Small intestine (tissue), 16 donors: ENCODE measurements at places on chromosomes 3 and 15. TPM values are rescaled to one million over a fixed set of nuclear protein-coding genes. Genes with fewer than 3 reads are reported as not detected.

- H3K4me3 ChIP-seq: no peak overlapping the region
- H3K4me1 ChIP-seq: no peaks in the 10 kb centered on the region
- DNase-seq: peak; percentile 35
- no peaks in the 10 kb centered on the region for H3K27me3 ChIP-seq
Measured at GRCh38 chr3:174438501-174439145, 420.5 kb upstream of the NAALADL2 start.

The TF gene
- under 0.01 TPM for polyA plus RNA-seq

DNA sequence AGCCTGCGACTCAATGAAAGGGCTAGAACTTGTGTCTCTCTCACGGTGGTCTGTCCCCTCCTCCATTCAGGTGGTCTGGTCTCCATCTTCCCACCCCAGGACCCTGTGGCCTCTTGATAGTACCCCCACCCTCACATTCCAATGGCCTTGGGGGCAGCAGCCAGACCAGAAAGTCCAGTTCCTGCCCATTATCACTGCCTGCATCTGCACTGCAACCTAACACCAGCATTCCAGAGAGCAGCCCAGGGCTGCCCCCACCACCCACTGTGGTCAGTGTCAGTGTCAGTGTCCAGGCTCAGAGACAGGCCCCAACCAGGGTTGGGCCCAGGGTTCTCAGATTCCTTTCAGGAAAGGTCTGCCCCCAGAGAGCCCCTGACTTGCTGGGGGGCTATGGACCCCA, 12.6 kb downstream of the IGDCC3 start:
- H3K4me3 ChIP-seq: no peak overlapping the region
- no peaks in the 10 kb centered on the region for H3K36me3 ChIP-seq
- H3K27ac ChIP-seq: no peak overlapping the region
- no peaks in the 10 kb centered on the region for H3K4me1 ChIP-seq
- no peak for DNase-seq

GRCh38 chr15:86328658-86329057, 249.0 kb downstream of the AGBL1 start:
- no peaks in the 10 kb centered on the region for H3K36me3 ChIP-seq
- no peak overlapping the region for H3K27ac ChIP-seq
- H3K4me3 ChIP-seq: no peak overlapping the region
- H3K4me1 ChIP-seq: no peaks in the 10 kb centered on the region
- no peak for DNase-seq

DNA sequence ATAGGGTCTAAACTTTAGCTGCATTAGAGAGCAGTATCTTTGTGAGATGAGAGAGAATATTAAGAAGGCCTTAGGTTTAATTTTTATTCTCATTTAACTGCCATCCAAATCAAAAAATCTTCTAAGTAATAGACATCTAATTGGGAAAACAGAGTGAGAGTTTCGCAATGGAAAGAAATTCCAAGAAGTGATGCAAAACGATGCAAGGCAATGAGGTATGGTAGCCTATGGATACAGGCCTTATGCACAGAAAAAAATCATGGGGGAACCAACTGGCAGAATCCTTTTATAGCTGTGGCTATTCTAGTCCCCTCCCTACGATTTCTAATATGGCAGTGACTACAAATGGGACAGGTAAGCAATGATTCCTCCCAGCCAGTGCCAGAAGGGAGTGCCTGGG, 225.9 kb downstream of the GREM1 start:
- no peaks in the 10 kb centered on the region for H3K27me3 ChIP-seq
- H3K4me1 ChIP-seq: no peaks in the 10 kb centered on the region
- H3K4me3 ChIP-seq: no peak overlapping the region
- H3K27ac ChIP-seq: no peak overlapping the region
- H3K36me3 ChIP-seq: no peaks in the 10 kb centered on the region

- H3K27me3 ChIP-seq: peaks cover 19% of the 10 kb centered on the region
- peaks cover 14% of the 10 kb centered on the region for H3K4me1 ChIP-seq
- no peaks in the 10 kb centered on the region for H3K36me3 ChIP-seq
- DNase-seq: peak; percentile 90
- no peak overlapping the region for H3K27ac ChIP-seq
Measured at GRCh38 chr3:159763602-159764489, 224.8 kb upstream of the IL12A start.

GRCh38 chr3:119184796-119185570, 11.6 kb downstream of the UPK1B start:
- H3K4me1 ChIP-seq: no peaks in the 10 kb centered on the region
- no peaks in the 10 kb centered on the region for H3K36me3 ChIP-seq
- no peak overlapping the region for H3K4me3 ChIP-seq
- no peaks in the 10 kb centered on the region for H3K27me3 ChIP-seq
- DNase-seq: no peak

DNA sequence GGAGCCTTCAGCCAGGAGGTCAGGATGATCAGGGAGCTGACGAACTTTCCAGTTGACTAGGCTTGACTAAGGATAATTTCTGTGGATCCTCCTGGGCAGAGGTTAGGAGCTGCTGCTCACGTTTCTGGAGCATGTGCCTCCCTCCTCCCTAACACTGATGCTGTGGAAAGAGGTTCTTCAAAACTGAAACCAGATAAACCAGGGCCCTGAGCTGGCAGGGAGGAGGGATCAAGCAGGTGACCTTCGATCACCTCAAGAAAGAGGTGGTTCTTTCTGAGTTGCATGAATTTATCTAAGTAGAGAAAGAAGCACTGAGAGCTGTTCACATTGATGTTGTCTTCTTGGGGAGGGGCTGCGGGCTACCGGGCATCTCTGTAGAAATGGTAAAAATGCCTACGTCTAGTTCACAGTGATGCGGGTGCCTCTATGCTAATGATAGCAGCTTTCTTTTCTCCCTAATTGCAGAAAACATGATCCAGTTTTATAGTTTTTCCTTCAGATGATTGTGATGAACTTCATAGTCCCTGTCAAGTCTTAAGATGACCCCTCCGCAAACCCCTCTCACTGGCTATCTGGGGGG, 332.7 kb upstream of the LRRFIP2 start:
- peaks cover 14% of the 10 kb centered on the region for H3K4me1 ChIP-seq
- no peak overlapping the region for H3K4me3 ChIP-seq
- H3K36me3 ChIP-seq: no peaks in the 10 kb centered on the region
- peak; percentile 65 for DNase-seq
- no peak overlapping the region for H3K27ac ChIP-seq

DNA sequence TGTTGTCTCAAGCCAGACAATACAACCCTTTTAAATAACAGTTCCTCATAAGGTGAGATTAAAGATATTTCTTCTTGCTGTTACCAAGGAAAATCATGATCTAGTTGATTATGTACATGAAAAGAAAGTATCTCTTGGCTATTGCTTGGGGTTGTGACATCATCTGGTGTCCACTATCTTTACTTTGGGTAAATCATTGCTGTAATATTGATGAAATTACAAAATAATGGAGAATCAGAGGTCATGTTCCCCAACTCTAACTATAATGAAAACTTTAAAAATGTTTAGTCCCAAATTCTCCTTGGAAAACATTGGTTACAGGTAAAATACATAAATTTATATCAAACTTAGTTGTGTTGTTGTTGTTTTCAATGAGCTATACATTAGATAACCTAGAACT, 142.2 kb downstream of the ARPP21 start:
- DNase-seq: no peak
- H3K4me1 ChIP-seq: no peaks in the 10 kb centered on the region
- H3K36me3 ChIP-seq: no peaks in the 10 kb centered on the region
- no peak overlapping the region for H3K27ac ChIP-seq

DNA sequence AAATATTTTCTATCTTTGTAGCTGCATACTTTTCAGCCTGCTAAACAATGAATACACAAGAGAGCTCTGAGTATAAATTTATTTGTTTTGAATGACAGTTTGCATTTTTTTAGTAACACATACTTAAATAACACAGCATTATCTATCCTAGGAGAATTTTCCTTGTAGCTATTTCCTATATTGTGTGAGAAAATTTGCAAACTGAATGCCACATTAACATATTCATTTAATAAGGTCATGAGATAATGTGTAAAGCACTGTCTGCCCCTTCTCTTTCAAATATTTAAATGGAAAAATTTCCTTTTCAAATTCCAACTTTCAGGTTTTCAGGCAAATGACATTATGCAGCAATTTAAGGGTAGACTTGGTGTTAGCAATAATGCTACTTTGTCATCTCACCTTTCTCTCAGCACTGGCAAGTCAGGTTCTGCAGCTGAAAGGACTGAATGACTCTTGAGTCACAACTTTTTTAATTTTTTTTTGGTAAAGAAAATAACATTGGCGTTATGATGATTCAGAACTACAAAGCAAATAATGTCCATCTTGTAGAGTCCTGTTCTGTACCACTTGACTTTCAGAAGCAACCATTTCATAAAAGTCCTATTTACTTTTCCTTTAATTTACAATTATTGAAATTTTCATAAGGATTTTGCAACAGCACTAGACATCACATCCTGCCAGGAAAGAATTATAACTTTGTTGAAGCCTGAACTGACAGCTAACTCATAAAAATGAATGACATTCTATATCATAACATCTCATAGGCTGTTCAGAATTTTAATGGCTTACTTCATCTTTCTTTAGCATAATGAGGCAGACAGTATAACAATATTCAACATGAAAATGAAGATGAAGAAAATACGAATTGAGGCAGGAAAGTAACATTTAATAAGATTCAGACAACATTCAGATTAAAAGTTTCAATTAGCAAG, 681.6 kb upstream of the SEMA6D start:
- H3K4me1 ChIP-seq: no peaks in the 10 kb centered on the region
- no peak for DNase-seq
- no peak overlapping the region for H3K4me3 ChIP-seq
- no peak overlapping the region for H3K27ac ChIP-seq
- H3K27me3 ChIP-seq: no peaks in the 10 kb centered on the region

The TRPM1 gene
- polyA plus RNA-seq: not detected

The PLA2G4B gene
- polyA plus RNA-seq: 11.3 TPM

DNA sequence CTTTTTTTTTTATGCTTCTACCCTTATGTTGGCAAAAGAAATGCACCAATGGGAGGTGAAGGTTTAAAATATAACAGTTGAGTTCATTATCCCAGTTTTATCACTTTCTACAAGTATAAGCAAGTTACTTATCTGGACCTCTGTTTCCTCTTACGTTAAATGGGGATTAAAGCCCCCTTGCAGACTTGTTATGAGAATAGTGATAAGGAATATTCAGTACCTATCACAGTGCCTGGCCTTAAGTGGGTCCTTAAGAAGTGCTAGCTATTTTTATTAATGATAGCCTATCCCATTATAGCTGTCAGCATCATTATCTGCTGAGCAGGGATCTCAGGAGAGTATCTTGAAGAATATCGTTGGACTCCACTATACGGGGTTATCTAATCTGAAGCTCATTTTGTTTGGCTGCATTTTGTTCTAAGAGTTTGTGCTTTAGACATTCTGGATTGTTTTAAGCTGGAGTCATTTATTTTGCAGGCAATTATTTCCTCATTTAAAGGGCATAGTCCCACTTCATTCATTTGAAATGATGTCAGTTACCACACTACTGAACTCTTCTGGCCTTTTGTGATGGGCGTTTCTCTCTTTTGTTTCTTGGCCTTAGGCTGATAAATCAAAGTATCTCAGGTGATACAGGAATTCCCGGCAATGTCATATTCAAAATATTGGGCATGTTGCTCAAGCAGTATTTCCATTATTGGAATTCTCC, 28.8 kb downstream of the RAB8B start:
- H3K4me1 ChIP-seq: peaks cover 9% of the 10 kb centered on the region
- DNase-seq: peak; percentile 85
- H3K27ac ChIP-seq: peak overlapping the region; percentile 67
- no peaks in the 10 kb centered on the region for H3K36me3 ChIP-seq
- H3K27me3 ChIP-seq: no peaks in the 10 kb centered on the region

DNA sequence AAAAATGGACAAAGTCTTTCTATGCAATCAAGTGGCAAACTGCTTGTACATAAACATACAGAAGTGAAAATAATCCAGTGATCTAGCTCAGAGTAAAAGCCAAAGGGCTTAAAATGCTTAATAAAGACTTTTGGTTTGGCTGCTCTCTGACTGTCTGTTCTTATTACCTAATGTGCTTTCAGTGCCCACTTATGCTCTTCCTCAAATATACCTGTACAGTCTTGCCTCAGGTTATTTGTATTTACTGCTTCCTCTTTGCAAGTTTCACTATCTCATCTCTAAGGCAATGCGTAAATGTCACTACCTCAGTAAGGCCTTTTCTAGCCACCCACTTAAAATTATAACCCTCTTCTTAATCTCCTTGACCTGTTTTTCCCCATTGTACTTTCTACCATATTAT, 171.8 kb downstream of the EPHA6 start:
- DNase-seq: no peak
- H3K36me3 ChIP-seq: no peaks in the 10 kb centered on the region
- no peak overlapping the region for H3K27ac ChIP-seq
- H3K4me3 ChIP-seq: no peak overlapping the region
- H3K4me1 ChIP-seq: no peaks in the 10 kb centered on the region
- no peaks in the 10 kb centered on the region for H3K27me3 ChIP-seq

DNA sequence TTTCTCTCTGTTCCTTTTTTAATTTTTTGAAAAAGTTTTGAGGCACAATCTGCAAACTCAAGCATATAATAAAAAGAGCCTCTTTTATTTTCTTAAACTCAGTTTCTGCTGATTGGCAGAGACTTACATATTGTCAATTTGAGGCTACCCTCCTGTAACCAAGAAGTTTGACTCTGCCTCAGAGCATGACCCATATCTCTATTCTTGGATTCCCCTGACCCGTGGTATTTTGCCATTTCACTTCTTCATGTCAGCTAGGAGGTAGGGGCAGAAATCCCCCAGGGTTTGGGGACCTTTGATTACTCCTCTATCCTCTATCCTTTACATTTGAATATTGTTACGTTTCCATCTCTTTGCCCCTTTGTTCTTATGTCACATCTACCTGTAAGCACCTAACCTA, 479.1 kb upstream of the ALCAM start:
- DNase-seq: no peak
- H3K4me1 ChIP-seq: no peaks in the 10 kb centered on the region
- no peak overlapping the region for H3K4me3 ChIP-seq

DNA sequence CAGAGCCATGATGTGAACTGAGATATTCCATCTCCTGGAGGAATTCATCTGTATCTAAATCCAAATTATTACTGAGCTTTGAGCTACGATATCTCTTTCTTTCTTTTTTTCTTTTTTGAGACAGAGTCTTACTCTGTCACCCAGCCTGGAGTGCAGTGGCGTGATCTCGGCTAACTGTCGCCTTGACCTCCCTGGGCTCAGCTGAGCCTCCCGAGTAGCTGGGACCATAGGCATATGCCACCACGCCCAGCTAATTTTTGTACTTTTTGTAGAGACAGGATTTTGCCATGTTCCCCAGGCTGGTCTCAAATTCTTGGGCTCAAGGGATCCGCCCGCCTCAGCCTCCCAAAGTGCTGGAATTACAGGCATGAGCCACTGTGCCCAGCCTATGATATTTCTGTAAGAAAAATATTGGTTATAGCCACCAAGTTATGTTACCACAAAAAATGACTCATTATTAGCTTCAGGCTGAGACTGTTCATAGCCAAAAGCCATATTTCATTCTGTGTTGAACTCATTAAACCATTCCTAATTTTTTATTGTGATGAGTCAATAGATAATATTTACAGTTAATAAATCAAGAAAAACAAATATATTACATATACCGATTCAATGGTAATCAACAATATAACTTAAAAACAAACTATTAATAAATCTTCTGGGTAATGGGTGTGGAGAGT, 27.1 kb upstream of the SLC30A4 start:
- H3K27ac ChIP-seq: no peak overlapping the region
- no peaks in the 10 kb centered on the region for H3K27me3 ChIP-seq
- H3K4me1 ChIP-seq: no peaks in the 10 kb centered on the region

The AMT gene
- polyA plus RNA-seq: 20.0 TPM
